Activated CD8-positive, alpha-beta memory T cell treated with anti-CD3 and anti-CD28 coated beads for 4 hours (primary cell): ENCODE measurements at places on chromosomes 2 and 18.

GRCh38 chr2:84801811-84802210 lies 79.1 kb downstream of the TRABD2A start:
- DNase-seq, result no peak

DNA sequence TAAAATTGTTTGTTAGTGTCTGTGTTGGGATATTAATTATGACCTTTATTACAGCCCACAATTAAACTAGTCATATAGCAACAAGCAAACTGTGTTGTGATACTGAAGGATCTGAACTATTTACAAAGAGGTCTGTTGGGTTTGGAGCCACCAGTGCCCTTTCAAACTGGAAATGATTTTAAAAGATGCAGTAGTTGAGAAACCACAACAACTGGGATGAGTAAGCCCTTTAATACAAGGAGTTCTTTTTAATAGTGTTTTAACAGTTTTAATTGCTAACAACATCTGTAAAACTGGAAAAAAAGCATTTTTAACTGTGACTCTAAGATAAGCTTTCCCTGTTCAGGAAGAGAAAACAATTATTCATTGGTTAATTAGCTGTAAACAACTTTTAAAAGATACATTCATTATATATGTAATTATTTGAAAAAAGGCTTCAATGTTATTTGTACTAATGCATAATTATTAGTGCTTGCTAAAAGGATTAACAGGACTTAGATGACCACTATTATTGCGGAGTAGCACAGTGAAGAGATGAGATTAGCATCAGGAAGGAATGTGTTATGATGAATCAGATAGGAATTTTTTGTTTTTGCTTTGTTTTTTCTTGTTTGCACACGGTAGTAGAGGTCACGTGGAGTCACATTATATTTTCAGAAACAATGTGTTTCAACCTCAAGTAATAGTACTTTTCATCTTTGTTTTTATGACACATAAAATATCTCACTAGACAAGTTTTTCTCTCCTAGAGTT lies 392.7 kb upstream of the FANCL start:
- DNase-seq, result no peak

DNA sequence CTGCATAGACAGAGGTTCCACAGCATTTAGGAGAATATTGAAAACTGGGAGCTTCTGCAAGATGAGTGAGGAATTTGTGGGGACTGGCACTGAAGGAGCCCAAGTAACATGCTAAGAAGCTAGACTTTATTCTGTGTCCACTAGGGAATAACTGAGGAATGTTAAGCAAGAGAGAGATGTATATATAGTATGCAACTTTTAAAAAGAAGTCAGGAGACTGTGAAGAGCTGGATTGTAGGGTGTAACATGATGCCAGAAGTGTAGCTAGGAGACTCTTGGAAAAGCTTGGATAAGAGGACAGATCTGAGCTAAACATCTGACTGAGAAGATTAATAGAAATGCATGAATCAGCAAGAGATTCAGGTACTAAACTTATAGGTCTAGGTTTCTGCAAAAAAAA lies 270.6 kb upstream of the MMADHC start:
- DNase-seq, result no peak

GRCh38 chr18:5618047-5618688 lies 74.4 kb upstream of the EPB41L3 start:
- DNase-seq, result no peak

GRCh38 chr2:18588049-18588448 lies 1.3 kb downstream of the NT5C1B start:
- DNase-seq, result no peak

DNA sequence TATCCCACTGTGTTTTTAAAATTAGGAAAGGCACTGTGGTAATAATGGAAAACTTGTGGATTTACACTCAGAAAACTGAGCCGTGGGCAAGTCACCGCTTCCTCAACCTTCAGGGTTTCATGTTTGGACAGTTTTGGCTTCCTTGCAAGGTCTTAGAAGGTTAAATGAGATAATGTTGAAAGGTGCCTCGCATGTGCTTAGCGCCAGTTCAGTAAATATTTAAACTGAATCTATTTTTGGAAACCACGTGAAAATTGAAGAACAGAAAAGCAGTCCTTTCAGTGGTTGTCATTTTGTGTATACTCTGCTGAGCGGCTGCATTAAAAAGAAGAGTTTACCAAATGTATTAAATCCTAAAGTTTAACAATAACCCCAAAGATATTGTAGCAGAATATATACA lies 15.2 kb upstream of the AGAP1 start:
- no peak for DNase-seq
